ENCODE measurements at places on chromosomes 13 and 19. TPM values are rescaled to one million over a fixed set of nuclear protein-coding genes. Genes with fewer than 3 reads are reported as not detected.

DAND5 gene
- total RNA-seq: not detected

TINCR gene
- total RNA-seq: 1.1 TPM

KLK2 gene
- not detected for total RNA-seq

C5AR2 gene
- not detected for total RNA-seq

ZNF264 gene
- 21.8 TPM for total RNA-seq

CDC42EP5 gene
- 68.9 TPM for total RNA-seq

VMAC gene
- 5.4 TPM for total RNA-seq

RAX2 gene
- total RNA-seq: not detected

C13orf46 gene
- not detected for total RNA-seq

ZNF254 gene
- total RNA-seq: 3.6 TPM

NR2F6 gene
- 77.4 TPM for total RNA-seq

CYSLTR2 gene
- not detected for total RNA-seq

CD209 gene
- not detected for total RNA-seq

ATP8B3 gene
- total RNA-seq: 1.6 TPM

ATP7B gene
- 1.4 TPM for total RNA-seq

PPAN gene
- total RNA-seq: 66.4 TPM

IGSF23 gene
- total RNA-seq: not detected

PGLYRP1 gene
- total RNA-seq: not detected

C1QTNF9B gene
- not detected for total RNA-seq

LRRC25 gene
- not detected for total RNA-seq

IZUMO4 gene
- 1.1 TPM for total RNA-seq

TRAPPC5 gene
- 121 TPM for total RNA-seq

LILRA6 gene
- not detected for total RNA-seq

GPR42 gene
- not detected for total RNA-seq

NLRP5 gene
- not detected for total RNA-seq

WDR87 gene
- not detected for total RNA-seq

PCDH20 gene
- total RNA-seq: 0.04 TPM

TM9SF2 gene
- 105 TPM for total RNA-seq
